ENCODE measurements at places on chromosomes 4 and X.

GRCh38 chr4:1532549-1533395, 126.5 kb upstream of the NKX1-1 start:
- no peak for DNase-seq

GRCh38 chrX:111124418-111124817, 28.4 kb downstream of the PAK3 start:
- DNase-seq = no peak

GRCh38 chrX:7941390-7942042, 14.3 kb upstream of the PNPLA4 start:
- no peak for DNase-seq

GRCh38 chr4:89573656-89574055, 263.3 kb downstream of the SNCA start:
- DNase-seq = no peak

GRCh38 chr4:82618103-82618720, 56.4 kb upstream of the TMEM150C start:
- DNase-seq = no peak

DNA sequence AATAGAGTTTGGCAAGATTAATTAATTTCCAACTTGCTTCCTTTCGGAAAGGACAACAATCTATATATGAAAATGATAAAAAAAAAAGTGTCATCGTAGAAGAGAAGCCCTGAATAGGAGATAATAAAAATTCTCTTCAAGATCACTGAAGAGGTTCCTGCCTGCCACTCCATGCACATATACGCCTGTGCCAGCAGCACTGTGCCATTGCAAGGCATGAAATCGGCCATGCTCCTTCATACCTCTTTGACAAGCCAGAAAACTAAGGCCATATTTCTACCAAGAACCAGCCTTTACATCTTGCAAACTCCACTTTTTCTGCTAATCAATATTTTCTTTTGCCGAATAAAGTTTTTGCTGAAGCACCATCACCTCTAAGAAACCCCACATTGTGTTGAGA, 365.5 kb downstream of the CXXC4 start:
- no peak for DNase-seq

- no peak for DNase-seq
Measured at GRCh38 chrX:69562904-69563578, 52.9 kb upstream of the EDA start.

- no peak for DNase-seq
Measured at GRCh38 chr4:52894443-52894842, 32.3 kb downstream of the RASL11B start.

DNA sequence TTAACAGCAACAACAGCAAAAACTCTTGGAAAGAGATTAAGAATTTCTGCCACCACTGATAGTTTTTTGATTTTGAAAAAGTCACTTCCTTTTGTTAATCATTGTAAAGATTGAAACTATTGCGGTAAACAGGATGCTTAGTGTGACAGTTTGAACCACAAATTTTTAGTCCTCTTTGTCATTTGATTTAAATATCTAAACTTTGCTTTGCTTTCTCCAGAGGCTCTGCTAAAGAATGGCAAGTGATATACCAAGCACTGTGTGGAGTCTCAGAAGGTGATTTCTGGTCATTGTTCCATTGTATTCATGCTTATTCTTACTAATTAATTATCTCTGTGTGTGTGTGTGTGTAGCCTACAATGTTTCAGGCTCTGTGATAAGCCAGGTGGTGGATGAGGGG, 155.6 kb downstream of the BMPR1B start:
- no peak for DNase-seq

- DNase-seq = no peak
Measured at GRCh38 chrX:111411557-111411956, 435 bp downstream of the DCX start.

DNA sequence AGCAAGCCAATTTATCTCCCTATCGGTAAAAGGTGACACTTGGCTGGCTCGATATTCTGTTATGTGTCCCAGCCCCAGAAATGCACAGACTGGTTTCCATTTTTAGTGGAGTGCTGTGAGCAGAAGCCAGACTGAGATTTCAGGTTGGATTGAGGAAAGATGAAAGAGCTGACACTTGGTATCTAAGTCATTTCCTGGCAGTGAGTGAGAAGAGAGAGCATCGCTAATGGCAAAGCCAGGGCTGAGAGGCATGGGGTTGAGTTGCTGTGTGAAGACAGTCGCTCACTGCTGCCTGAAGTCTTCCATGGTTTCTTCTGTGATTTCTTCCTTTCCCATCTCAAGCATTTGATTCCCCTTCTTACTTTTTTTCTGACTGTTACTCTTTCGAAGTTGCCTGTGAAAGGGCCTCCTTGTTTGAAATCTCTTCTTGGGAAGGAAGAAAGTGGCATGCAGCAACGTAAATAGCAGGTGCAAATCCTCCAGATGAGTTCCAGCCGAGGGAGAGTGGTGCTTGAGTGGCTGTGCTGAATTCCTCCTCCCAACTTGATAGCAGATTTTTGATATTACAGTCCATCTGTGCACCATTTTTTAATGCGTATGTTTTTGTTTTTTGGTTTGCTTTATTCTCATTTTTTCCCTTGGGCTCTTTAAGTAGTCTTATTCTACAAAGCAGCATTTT, 109.2 kb upstream of the LIMCH1 start:
- DNase-seq = no peak

DNA sequence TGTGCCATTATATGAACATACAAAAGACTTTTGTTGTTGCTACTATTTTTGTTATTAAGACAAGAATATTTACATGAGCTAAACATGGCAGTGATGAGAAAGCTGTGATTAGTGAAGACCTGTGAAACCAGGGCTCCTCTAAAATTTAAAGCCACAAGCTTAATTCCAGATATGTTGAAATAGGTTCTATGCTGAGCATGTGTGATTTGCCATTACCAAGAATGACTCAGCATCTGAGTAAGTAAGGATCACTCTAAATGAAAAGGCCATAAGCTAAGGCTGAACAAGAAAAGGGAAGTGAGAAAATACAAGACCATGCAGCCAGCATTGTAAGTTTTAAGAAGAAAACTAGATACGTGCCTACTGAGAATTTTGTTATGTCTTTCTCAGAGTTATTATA, 75.9 kb upstream of the CAMK2D start:
- DNase-seq = no peak

- no peak for DNase-seq
Measured at GRCh38 chr4:57426779-57427395, 316.7 kb upstream of the IGFBP7 start.

DNA sequence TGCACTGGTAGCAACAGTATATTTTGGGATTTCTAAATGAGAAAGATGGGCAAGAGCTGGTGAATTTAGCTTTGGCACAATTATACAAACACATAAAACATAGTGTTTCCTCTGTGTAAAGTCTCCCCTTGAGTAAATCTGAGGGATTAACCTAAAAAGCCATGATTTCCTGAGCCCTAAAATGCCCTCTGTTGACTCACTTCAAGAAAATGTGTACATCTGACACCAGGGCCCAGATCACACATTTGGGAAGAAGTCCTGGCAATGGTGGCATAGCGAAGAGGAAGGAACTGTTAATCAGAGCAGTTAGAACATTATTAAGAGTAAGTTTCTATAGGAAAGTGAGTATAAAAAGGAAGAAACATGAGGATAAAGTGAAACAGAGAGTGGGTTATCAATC, 338.5 kb downstream of the SPOCK3 start:
- DNase-seq = no peak

DNA sequence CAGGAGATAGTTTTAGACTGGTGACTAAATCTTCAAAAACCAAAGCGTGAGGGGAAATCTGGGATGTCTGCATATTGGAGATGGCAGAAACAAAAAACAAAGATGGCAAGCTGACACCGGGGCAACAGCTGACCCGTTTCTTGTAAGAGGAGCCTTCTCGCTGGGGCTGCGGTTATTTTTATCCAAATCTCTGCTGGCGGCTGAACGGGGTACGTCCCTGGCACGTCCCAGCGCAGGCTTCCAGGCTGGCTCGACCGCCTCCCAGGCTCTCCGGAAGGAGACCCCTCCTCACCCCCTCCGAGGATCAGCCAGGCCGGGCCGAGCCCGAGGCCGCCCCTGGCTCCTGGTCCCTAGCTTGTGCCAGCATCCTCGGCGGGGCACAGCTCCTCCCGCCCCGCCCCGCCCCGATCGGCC, 403 bp downstream of the SGCB start:
- DNase-seq = no peak

- no peak for DNase-seq
Measured at GRCh38 chr4:10117359-10118047, 904 bp upstream of the WDR1 start.

- no peak for DNase-seq
Measured at GRCh38 chr4:75302648-75303047, 211.6 kb downstream of the RCHY1 start.

DNA sequence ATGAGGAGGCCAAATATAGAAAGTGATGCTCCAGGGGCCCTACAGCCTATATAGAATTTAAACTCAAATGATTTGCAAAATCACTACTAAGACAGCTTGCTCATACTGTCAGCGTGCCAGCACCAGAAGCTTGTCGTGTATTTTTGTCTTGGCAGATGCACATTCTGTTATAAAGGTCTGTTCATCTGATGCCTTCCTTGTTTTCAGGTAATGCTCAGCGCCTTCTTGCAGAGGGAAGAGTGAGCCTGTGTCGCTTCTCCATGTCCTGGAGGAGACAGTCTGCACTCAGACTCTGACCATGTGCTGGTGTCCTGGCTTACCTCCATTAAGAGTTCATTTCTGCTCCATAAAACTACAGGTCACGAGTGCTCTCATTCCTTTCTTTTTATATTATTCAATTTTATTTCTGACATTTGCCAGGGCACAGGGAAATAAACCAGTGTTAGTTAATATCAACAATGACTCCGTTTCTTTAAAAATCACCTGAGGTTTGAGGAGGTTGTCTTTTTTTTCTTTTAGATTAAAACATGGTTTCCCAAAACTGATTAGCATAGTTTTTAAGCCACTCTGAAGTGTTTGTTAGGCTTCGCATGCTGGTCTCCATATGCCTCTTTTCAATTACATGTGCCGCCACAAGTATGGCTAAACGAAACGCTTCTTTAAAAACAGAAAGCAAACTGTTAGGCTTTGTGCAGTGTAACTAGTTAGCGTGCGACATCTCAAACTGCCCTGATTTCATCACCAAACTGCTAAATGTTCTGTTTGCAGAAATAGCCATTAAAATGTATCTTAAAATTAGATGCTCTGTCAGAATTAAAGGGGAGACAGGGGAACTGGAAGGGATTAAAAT, 215.2 kb upstream of the GK2 start:
- no peak for DNase-seq

DNA sequence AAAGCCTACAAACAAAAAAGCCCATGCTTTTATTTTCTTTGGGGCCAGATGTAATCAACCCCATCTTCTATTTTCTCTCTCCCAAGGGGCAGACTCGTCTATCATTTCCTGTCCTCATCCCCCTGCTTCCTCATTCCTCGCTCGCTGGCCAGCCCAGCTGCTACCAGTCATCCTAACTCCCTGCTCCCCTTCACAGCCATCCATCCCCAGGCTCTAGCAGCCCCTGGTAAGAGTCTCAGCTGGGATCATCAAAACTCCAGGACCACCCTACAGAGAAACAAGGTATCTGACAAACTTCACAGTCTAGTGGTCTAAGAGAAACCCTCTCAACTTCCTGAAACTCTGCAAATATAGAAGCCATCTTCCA, 23.6 kb downstream of the SH3KBP1 start:
- no peak for DNase-seq

DNA sequence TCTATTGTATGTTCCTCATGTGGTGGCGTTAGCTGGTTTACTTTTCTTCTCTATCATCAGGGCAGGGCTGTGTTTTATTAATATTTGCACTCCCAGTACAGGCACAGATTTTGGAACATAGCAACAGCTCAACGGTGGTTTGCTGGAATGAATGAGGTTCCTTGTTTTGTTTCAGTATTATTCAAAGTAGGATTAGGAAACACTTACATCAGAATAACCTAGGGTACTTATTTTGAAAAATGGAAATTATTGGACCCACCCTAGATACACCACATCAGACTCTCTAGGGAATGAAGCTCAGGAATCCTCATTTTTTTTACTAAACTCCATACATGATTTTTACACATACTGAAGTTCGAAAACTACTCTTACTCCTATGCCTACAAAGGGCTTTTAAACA, 108.8 kb upstream of the ENPEP start:
- no peak for DNase-seq

DNA sequence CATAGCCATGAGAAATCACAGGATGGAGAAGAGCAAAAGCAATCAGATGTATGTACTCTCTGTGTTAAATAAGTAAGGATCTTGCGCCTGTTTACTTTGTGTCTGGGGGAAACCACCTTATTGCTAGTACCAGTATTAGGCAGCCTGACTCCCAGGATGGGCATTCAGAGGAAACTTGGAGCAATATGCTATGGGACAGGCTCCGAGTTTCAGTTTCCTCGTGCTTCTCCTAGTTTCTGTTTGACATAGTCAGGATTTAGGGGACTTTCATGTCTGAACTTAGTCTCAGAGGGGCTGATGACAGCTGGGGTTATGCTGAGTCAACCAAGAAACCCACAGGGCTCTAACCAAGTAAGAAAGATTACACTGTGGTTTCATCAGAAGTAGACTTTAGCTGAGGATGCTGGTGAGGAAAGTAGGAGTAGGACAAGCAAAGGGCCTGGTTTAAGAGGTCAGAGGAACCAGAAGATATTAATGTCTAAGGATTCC, 13.5 kb downstream of the NSUN7 start:
- DNase-seq = no peak

GRCh38 chr4:80409809-80410208, 74.3 kb downstream of the CFAP299 start:
- DNase-seq = no peak

- no peak for DNase-seq
Measured at GRCh38 chrX:103212749-103213457, 2.0 kb upstream of the BEX4 start.

- no peak for DNase-seq
Measured at GRCh38 chr4:100894339-100894870, 376.6 kb upstream of the EMCN start.

GRCh38 chr4:73139245-73139644, 69.7 kb upstream of the COX18 start:
- no peak for DNase-seq

DNA sequence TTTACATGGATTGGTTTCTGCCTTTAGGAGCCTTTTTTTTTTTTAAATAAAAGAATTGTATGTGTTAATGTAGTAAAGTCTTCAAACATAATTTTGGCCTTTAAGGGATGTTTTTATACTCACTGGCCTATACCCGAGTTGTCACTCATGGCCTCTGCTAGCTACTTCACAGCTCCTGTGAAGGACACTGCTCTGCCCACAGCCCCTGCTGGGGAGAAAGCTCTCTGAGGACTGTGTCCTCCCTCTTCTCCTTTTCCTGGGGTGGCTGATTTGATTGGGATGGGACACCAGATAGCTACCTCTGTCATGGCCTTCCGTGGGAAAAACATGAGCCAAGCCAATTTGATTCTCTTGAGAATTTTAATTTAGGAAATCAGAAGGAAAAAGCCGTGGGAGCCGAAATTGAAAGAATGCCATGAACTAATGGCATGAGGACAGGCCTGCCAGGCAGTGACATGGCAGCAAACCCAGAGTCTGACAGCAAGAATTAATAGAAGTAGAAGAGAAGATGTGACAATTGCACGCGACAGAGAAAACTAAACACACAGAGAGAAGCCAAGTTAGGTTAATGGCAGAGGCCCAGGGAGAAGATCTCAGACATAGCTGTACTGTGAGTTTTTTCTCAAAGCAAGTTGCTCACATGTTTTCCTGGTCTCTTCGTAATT, 81.4 kb downstream of the ARHGAP10 start:
- no peak for DNase-seq

Measured in T follicular helper cell (primary cell).